ENCODE measurements at places on chromosomes 3 and 15.

DNA sequence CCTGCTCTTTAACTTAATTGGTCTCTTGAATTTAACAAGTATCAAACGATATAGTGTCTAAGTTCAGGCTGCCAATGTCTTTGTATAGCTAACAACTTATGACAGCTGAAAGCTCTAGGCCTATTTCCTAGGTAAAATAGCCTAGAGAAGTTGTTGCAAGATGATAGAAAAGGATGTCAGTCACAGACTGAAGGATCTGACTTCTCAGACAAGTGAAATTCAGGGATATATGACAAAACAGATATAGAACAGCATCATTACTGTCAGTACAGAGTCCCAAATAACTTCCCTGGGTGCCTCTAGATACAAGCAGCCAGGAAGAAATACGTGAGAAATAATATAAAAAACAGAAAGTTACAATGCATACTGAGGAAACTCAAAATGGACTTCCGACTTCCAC lies 26.7 kb downstream of the C3orf70 start:
- DNase-seq = no peak

DNA sequence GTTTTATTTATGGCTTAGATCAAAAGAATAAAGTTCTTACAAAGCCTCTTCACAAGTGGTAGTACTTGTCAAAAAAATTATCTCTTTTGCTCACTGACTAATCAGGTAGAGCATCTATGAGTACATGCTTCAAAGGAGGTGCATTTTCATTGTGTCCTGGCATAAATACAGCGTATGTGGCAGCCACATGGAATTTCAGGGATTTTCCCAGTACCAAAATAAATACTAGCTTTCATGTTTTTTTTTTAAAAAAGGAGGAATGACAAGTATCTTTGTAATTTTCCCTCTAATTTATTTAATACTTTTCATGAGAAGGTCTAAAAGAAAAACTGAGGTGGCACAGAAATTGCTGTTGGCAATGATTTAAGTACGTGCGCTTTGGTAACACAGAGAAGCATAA lies 597.8 kb upstream of the ALCAM start:
- DNase-seq = no peak

- DNase-seq = peak; percentile 49
Observed at GRCh38 chr15:39685999-39686613, 96.5 kb downstream of the FSIP1 start.

DNA sequence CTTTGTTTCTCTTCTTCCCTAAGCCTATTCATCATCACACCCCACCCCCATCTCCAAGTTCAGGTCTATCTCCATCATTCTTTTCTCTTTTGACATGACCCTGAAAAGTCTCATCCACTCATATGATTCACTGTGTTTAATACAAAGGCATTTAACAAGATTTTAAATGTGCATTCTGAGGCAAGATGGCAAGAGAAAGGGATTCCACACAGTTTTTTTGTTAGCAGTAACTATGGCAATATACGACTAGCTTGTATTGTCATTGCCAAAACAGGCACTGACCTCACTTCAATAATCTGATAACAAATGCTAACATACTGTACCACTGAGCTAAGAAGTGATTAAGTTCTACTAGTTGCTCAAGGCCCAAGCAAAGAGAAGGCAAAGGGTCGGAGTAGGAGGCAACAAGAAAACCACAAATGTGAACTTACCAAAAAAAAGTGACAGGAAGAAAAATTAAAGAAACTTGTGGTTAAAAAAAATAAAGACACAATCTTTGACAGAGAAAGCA lies 53.2 kb downstream of the FBN1 start:
- DNase-seq = peak; percentile 87

DNA sequence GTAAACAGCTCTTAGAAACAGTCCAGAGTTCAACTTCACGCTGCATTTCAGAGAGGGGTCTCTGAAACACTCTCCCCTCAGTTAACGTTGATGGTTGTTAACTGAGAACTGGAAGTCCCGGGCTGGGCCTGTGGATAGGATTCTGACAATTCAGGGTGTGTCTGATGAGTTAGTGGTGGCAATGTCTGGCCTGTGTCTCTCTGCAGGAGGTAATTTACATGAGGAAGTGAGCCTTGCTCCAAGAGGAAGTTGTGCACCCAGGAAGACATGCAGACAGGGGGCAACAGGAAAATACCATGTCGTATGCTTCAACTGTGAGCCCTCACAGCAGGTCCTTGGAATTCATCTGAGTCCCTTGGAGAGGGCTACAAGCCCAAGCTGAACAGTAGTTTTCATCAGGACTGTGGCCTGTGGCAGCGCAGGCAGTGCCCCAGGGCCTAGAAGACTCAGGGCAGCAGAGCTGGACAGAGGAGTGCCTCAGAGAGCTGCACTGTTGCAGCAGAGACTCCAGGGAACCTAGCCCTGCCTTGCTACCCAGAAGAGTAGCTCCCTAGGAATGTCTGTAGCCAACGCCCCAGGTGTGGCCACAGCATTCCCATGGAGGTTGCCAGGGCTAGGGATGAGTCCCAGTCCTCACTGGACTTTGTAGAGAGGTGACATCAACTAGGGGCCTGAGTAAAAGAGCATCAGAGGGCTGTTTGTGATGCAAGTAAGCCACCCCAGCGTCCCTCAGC lies 104.6 kb upstream of the SELENOK start:
- DNase-seq = no peak

GRCh38 chr3:33798113-33798417 lies 365 bp upstream of the PDCD6IP start:
- DNase-seq = no peak

GRCh38 chr3:187744169-187745151 lies 808 bp downstream of the BCL6 start:
- DNase-seq = peak; percentile 40

- DNase-seq = no peak
Observed at GRCh38 chr3:123789760-123790159, 94.4 kb downstream of the MYLK start.

DNA sequence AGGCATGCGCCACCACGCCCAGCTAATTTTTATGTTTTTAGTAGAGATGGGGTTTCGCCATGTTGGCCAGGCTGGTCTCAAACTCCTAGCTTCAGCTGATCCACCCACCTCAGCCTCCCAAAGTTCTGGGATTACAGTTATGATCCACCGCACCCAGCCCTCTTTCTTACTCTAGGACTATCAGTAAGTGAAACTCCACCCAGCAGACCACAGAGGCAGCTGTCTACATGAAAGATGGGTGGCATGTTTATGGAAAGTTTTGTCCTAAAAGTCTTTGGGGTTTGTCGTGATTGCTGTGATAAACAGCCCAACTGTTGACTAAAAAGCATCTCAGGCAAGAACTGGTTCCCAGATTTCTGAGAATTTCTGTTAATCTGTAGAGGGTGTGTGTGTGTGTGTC lies 10.9 kb downstream of the ARL6IP5 start:
- DNase-seq = no peak

DNA sequence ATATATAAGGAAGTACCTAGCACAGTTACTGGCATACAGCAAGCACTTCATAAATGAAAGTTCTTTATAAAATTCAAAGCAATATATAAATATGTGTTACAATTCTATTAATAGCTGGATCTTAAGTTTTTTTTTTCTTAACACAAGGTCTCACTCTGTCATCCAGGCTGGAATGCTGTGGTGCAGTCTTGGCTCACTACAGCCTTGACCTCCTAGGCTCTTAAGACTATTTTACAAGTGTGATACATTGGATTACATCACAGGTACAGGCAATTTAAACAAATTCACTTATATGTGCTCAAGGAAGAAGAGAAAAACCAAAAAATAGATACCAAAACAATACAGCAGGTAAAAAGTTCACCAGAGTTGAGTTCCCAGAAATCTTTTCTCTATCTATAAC lies 60.6 kb downstream of the ZNF280D start:
- peak; percentile 27 for DNase-seq

DNA sequence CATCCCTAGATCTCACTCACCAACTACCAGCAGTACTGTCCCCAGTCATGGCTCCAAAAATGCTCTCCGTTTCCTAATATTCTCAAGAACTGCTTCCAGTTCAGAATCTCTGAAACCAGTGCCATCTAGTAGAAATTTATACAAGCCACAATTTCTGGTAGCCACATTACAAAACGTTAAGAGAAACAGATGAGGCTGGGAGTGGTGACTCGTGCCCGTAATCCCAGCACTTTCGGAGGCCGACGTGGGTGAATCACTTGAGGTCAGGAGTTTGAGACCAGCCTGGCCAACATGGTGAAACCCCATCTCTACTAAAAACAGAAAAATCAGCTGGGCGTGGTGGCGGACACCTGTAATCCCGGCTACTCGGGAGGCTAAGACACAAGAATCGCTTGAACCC lies 78.4 kb upstream of the RAD18 start:
- no peak for DNase-seq

DNA sequence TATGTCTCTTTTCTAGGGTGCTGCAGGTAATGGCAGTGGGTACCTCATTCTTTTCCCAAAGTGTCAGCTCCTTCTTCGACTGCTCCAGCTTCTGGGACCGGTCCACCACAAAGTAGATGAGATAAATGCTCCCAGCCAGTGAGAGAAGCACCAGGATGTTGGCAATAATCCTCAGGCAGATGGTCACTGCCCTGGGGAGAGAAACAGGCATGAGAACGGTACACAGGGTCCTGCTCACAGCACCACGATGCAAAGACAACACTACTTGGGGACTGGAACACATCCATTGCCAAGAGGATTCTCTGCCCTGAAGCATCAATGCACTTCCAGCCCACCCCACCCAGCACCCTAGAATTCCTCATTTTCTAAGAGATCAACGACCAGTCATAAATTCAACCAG lies 22.4 kb downstream of the TMC3 start:
- DNase-seq = no peak

DNA sequence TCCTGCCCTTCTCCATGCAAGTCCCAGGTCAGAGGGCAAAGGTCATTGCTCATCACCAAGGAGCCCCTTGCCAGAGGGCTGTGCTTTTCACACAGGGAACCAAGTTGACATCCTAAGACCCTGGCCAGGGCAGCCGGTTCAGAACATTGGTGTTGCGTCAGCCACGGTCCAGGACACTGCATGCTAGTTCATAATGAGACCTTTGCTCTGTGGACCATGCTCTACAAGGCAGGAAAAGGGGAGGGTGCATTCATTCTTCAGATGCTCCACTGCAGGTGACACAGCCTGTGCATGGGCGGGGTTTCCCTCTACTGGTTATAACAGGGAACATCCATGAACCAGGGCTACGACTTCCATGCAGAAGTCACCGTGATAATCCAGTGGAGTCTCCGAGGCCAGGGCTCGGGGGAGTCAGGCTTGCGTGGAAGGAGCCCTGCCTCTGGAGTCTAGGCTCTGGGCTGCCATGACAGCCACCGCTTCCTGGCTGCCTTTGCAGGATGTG lies 81.6 kb downstream of the OCA2 start:
- no peak for DNase-seq

- no peak for DNase-seq
Observed at GRCh38 chr3:172296248-172296974, 151.8 kb downstream of the GHSR start.

DNA sequence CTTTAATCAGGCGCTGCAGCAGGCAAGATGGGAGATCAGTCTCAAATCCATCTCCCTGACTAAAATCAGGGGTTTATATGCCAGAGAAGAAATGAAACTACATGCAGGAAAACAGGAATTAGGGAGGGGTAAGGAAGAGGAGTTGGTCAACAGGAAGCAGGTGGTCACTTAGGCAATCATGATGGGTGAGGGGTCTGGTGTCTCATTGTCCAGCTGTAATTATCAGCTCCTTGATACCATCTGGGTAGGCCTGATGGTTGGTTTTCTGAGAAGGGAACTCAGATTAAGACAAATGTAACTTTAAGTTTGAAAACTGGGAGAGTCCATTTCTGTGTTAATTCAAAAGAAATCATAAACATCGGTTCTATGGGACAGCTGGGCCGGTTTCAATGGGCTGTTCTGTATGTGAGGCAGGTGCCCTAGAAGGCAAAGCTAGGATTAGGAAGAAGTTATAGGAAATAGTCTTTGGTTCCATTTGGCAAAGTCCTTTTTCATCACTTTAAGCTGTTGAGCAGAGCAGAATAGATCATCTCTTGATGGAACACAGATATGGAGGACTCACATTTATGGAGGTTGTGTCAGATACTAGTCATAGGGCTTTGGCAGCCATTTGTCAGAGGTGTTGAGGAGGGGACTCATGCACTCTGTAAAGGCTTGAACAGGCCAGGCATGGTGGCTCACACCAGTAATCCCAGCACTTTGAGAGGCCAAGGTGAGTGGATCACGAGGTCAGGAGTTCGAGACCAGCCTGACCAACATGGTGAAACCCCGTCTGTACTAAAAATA lies 149.4 kb downstream of the VGLL4 start:
- no peak for DNase-seq

DNA sequence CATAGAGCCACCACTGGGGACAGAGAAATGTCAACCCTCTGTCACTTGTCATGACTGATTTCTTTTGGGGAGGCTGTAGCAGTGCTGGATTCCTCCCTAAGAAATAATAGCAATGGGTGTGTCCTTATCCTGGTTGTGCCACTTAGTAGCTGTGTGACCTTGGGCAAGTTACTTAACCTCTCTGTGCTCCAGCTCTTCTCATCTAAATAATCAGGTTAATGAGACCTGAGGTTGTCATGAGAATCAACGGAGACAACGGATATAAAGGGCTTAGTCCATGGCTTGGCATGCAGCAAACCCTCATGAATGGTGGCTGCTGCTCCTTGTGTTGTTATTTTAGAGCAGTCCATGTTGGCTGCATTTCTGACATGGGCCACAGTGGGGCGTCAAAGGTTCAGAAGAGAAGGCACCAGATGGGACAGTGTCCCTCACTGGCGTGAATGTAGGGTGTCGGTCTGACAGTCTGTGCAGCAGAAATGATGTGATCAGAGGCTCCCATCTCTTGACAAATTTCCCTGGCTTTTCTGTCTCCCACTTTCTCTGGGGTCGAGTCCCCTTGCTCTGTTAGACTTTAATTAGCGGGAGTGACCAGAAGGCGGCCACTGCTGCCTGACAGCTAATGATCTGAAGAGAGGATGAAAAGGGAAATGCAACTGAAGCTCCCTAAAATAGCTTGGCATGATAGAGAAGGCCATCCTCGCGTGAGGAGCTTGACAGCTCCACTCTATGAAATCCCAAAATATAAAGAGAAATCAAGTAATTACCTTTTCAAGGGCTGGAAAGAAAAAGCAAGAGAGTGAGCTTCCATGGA lies 209.4 kb downstream of the CADPS start:
- peak; percentile 65 for DNase-seq

- no peak for DNase-seq
Observed at GRCh38 chr3:99458013-99458412, 180.4 kb upstream of the COL8A1 start.

GRCh38 chr15:99250001-99250400 lies 620 bp upstream of the TTC23 start:
- DNase-seq = no peak

DNA sequence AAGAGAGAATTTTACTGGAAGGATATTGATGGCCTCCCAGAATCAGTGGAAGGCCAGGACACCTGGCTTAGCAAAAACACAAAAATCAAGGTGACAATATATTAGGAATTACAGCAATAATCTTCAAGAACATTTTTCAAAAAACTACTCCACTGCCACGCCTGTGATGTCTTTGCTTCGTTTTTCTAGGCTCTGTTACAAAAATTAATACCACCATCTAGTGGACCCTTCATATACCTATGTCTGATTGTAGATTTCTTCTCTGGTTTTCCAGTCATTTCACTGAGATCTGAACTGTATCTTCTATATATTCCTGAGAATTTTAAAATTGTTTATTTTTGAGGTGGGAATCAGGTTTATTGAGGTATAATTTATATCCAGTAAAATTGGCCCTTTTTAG lies 5.6 kb upstream of the SLC33A1 start:
- peak; percentile 44 for DNase-seq

- peak; percentile 33 for DNase-seq
Observed at GRCh38 chr3:128969993-128970739, 23.7 kb downstream of the CFAP92 start.

GRCh38 chr3:124636101-124636862 lies 94.0 kb upstream of the UMPS start:
- DNase-seq = no peak
